ENCODE measurements at places on chromosomes 13 and 19.

- no peak for DNase-seq
These were observed 90.1 kb upstream of the ABCC4 start for GRCh38 chr13:95391362-95391761.

DNA sequence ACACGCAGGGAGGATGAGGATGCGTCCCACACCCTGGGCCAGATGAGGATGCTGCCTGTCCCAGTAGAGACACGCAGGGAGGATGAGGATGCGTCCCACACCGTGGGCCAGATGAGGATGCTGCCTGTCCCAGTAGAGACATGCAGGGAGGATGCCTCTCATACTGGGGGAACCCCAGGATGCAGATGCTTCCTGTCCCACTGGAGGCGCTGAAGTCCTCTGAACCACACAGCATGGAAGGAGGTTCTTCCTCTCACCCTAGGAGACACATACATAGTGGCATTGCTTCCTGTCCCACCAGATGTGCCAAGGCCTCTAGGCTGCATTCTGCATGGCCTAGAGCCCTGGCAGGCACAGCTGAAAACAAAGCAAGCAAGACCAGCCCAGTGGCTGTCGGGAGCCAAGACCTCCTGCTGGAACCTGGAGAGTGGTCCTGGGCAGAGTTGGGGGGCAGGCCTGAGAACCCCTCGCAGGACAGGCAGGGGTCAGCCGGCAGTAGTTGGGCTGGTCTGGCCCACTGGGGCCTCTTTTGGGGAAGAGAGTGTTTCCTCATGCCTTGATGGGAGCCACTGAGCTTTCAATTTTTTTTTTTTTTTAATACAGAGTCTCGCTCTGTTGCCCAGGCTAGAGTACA lies 4.3 kb downstream of the HPN start:
- peak; percentile 66 for DNase-seq

GRCh38 chr19:11458236-11458900 lies 22.5 kb downstream of the ELAVL3 start:
- DNase-seq, result no peak

- no peak for DNase-seq
These were observed 590.9 kb upstream of the SGCG start for GRCh38 chr13:22589880-22590279.

GRCh38 chr19:50875795-50876422 lies 2.7 kb downstream of the KLK2 start:
- DNase-seq, result no peak

- no peak for DNase-seq
These were observed 9.4 kb upstream of the CCDC97 start for GRCh38 chr19:41300555-41300954.

- DNase-seq, result peak; percentile 53
These were observed 16.0 kb downstream of the ZNF100 start for GRCh38 chr19:21751384-21751783.

- peak; percentile 59 for DNase-seq
These were observed 61.3 kb downstream of the IPO5 start for GRCh38 chr13:98014766-98015165.

DNA sequence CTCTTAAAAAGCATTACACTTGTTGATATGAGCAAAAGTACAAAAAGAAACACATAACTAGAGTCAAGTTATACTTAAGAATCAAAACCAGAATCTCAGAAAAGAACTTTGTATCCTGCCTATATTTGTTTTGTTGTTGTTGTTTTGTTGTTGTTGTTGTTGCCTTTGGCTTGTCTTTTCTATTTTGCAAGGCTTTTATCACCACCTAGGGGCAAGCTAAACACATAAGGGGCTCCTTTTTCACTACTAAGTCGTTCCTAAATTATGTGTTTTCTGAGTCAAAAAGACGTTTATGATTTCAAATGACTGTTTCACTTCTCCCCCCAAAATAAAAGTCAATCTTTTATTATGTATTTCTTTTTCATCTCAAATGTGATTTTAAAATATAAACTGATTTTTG lies 250.2 kb downstream of the RBM26 start:
- no peak for DNase-seq

GRCh38 chr19:19259741-19260140 lies 13.4 kb downstream of the TM6SF2 start:
- peak; percentile 79 for DNase-seq

- no peak for DNase-seq
These were observed 186.9 kb upstream of the UBL3 start for GRCh38 chr13:30037306-30037705.

- no peak for DNase-seq
These were observed 14.0 kb upstream of the PTOV1 start for GRCh38 chr19:49837009-49837310.

- no peak for DNase-seq
These were observed 5.4 kb downstream of the KCTD4 start for GRCh38 chr13:45195421-45195820.

GRCh38 chr19:3604987-3605343 lies 1.7 kb downstream of the TBXA2R start:
- DNase-seq, result no peak

- no peak for DNase-seq
These were observed 1.5 kb upstream of the CDX2 start for GRCh38 chr13:27970382-27971235.

DNA sequence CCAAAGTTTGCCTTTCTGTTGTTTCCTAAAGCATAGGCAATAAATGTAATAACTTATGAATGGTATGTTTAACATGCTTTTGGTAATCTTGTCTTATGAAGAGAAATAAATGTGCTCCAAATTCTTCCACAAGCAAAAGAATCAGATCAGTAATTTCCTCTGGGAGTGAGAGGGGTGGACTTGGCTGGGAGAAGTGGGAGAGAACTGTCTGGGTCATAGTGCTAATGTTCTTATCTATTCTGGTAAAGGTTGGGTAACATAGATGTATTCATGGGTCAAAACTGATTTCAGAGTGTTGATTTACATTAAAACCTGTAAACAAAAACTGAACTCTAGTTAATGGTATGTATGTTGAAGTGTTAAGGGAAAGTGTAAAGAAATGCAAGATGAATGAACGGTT lies 211.7 kb upstream of the IRS2 start:
- no peak for DNase-seq

DNA sequence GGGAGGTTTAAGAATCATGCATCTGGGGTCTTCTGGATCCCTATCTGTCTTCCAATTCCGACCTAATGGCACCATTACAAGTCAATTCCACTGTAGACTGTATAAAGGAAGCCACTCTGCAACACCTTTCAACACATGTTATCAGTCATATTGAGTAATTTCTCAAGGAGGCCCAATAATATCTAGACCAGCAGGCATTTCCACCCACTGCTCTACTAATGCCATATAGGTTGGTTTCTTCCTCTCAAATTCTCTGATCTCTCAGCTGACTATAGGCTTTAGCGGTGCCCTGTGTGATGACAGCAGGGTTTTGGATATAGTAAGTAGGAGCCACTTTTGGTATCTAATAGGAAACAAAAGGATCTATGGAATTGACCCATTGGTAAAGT lies 12.4 kb upstream of the ITM2B start:
- no peak for DNase-seq

GRCh38 chr19:54449701-54450069 lies 686 bp downstream of the LENG8 start:
- no peak for DNase-seq

DNA sequence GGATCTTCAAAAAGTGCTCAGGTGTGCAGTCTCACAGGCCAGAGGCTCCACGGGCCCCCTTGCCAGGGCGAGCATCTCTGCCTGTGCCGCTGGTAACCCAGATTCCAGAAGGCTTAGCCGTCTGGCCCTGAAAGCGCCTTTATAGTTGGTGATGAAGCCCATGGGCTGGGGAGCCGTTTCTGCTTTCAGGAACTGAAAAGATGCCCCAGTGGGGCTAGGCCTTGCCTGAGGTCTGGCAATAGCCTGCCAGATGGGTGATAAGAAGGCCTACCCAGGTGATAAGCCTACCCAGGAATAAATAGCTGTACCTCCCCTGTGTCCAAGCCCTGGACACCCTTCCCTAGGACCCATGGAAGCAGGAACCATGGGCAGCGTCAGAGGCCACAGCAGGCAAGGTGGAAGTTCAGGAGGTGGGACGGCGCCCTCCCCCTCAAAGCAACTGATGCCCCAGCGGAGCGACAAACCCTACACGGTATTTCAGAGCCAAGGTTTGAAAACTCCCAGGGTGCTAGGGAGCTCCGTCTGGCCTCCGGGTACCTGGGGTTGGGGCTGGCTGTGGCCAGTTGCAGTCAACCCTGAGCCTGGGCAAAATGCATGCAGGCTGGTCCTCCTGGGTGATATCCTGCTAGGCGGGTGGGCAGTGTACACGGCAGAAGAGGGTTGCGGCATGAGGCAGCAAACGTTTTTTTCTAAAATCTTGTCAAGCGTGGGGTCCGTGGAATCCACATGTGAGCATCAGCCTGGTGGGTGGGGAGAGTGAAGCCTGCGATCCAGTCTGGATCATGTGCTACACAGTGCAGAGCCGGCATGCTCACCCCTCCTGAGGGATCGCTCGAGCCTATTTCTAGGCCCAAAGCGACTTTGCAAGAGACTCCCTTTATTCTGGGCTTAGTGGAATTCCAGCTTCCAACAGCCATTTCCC lies 45.3 kb downstream of the ACTN4 start:
- no peak for DNase-seq

- DNase-seq, result no peak
These were observed 11.3 kb downstream of the DCAF15 start for GRCh38 chr19:13963603-13964105.

GRCh38 chr19:11173516-11174155 lies 18.1 kb upstream of the SPC24 start:
- DNase-seq, result no peak

- DNase-seq, result no peak
These were observed 44.0 kb upstream of the KPNA3 start for GRCh38 chr13:49836516-49836915.

- no peak for DNase-seq
These were observed 2.8 kb downstream of the TYROBP start for GRCh38 chr19:35905178-35905727.

DNA sequence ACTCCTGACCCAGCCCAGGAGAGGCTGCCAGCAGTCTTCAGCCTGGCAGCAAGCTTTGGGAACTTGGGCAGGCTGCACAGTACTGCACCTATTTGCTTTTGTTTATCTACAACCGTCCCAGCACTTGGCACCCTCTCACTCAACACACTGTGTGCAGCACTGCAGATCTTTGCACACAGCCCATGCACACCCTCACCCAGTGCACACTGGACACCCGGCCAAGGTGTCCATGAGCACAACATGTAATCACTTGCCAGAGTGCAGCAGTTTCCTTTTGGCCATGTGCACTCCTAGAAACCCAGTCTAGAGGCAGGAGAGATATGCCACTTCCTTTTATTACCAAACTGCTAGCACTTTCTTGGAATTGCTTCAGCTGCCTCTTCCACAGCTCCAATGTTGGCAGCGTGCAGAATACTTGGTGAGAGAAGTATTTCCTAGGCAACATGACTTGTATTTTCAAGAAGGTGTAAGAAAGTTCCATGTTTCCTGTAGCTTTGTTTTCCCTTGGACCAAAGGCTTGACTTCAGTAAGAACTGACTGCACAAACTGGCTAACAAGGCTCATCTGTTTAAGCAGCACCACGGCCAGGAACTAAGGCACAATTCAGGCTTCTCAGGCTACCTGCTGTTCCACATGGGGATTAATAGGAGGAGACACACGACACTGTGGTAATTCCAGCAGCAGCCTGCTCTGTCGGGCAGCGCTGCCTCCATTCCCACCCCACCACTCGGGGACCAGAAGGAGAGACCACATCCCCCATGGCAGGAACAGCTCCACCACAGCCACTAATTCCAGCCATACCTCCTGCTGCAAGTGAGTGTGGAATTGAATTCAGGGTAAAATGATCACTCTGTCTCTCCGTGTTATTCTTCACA lies 15.3 kb downstream of the ATP7B start:
- no peak for DNase-seq

GRCh38 chr13:112784811-112785482 lies 95.1 kb downstream of the ATP11A start:
- no peak for DNase-seq

GRCh38 chr13:52850396-52851136 lies 2.1 kb upstream of the PCDH8 start:
- DNase-seq, result peak; percentile 88

GRCh38 chr13:49374585-49375290 lies 69.1 kb downstream of the CAB39L start:
- DNase-seq, result peak; percentile 65

GRCh38 chr13:25756912-25757311 lies 294.9 kb downstream of the SHISA2 start:
- no peak for DNase-seq

DNA sequence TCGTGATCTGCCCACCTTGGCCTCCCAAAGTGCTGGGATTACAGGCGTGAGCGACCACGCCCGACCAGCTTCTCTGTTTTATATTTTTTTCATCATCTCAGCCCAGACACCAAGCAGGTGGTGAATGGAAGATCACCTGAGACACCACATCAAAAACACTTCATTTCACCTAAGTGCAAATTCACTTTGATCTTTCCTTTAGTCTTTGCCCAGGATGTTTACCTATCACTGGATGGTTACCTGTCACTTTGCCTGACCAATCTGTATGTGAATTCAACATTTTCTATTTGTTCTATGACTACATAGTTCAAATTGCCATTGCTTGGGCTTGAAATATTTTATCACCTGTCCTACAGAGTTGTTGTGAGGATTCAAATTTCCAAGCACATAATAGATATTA lies 65.7 kb downstream of the PAN3 start:
- no peak for DNase-seq

DNA sequence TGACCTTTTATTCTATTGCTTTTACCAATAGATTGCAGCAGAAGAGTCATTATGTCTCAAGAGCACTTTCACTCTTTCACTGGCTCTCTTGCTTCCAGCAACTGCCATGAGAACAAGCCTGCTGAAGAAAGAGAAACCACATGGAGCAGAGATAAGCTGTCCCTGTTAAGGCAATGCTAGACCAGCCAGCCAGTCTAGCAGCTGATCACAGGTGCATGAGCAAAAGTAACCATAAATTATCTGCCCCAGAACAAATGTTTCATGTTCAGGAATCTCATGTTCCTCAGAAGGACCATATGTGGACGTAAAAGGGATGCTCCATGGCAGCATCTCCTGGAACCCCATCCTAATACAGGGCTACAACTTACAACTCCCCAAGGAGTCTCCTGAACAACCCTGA lies 20.4 kb upstream of the DCLK1 start:
- DNase-seq, result no peak

- DNase-seq, result peak; percentile 97
These were observed 45.4 kb downstream of the SMIM24 start for GRCh38 chr19:3434630-3435553.

DNA sequence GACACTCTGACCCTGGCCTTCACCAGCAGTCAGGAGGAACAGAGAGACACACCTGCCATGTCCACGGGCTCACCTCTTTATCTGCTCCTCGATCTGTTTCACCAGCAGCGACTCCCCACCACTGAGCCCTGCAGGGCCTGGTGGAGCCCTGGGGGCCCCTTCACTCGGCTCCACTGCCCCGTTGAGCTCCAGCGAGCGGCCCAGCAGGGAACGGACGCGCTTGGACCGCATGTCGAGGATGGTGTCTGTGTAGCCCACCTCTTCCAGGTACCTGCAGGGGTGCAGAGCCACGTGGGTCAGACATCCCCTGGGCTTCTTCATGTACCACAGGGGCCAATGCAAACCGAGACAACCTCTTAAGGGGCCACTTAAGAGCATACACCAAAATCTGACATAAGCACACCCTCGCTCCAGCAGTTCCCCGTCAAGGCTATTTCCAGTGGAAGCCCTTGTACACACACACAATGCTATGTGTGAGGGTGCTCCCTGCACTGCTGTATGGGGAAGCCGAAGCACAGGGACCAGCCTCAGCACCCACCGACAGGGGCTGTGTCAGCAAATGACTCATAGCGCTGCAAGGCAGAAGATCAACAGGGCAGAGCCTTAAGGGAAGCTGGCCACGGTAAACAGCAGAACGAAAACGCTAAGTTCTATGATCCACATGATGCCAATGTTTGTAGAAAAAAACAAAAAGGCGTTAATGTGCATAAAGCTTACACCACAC lies 12.7 kb upstream of the FKRP start:
- no peak for DNase-seq

GRCh38 chr13:113612607-113613006 lies 28.1 kb downstream of the TFDP1 start:
- DNase-seq, result no peak

Measured in AG08396 (cell line).